A549 treated with Mapracorat at 1 μM for 4 hours (cell line): ENCODE measurements at places on chromosomes 16 and 17. TPM values are rescaled to one million over a fixed set of nuclear protein-coding genes. Genes with fewer than 3 reads are reported as not detected.

The OTOP2 gene
- total RNA-seq = 0.08 to 0.10 TPM in 2 of 5 replicates, not detected in the others

The SDR42E1 gene
- total RNA-seq = 0.81 to 1.9 TPM (median 1.1 TPM) in 5 replicates

The SLC5A10 gene
- 0.12 to 0.26 TPM (median 0.21 TPM) in 5 replicates for total RNA-seq

The RNF112 gene
- total RNA-seq = 0.57 to 1.4 TPM (median 0.92 TPM) in 5 replicates

The GPR179 gene
- total RNA-seq = 0.02 to 0.04 TPM (median 0.03 TPM) in 3 of 5 replicates, not detected in the others

The GUCY2D gene
- total RNA-seq = 0.05 to 0.39 TPM (median 0.36 TPM) in 4 of 5 replicates, not detected in the other

The RAB11FIP4 gene
- total RNA-seq = 1.5 to 2.2 TPM (median 1.6 TPM) in 5 replicates

The BAIAP3 gene
- total RNA-seq = 0.49 to 1.4 TPM (median 1.00 TPM) in 5 replicates

The CNTNAP4 gene
- total RNA-seq = not detected in 5 replicates

The MSLN gene
- 2.6 to 3.3 TPM (median 2.9 TPM) in 5 replicates for total RNA-seq
